ENCODE measurements at places on chromosomes 16 and 17.

- no peak for DNase-seq
Observed at GRCh38 chr16:58837950-58838349, 103.8 kb upstream of the GOT2 start.

DNA sequence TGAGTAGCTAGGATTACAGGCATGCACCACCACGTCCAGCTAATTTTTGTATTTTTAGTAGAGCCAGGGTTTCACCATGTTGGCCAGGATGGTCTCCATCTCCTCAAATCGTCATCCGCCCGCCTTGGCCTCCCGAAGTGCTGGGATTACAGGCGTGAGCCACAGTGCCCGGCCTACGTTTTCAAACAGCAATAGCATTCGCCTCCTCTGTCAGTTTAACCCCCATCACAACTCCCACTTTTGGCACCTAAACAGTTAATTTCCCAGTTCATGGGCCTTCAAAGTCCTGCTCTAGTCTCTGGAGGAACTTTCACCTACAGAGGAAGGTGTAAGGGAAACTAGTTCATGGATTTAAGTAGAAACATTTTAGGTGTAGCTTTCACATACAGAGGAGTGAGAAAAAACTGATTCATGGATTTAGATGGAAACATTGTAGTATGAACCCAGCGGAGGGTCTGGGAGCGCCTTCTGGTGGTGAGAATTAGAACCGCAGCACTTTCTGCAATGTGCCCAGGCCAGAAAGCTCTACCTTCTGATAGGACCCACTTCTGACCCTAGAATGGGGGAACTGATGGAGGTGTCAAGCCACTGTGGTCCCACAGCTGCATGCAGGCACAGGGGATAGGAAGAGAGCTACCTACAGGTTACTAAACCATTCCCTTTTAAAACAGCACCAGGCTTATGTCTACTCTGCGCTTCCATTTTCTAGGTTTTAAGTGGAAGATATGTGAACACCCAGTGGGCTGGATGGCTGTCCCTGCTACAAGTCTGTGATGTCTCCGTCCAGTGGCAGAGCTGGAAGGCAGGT is 12.0 kb upstream of the MEOX1 start:
- peak; percentile 69 for DNase-seq

DNA sequence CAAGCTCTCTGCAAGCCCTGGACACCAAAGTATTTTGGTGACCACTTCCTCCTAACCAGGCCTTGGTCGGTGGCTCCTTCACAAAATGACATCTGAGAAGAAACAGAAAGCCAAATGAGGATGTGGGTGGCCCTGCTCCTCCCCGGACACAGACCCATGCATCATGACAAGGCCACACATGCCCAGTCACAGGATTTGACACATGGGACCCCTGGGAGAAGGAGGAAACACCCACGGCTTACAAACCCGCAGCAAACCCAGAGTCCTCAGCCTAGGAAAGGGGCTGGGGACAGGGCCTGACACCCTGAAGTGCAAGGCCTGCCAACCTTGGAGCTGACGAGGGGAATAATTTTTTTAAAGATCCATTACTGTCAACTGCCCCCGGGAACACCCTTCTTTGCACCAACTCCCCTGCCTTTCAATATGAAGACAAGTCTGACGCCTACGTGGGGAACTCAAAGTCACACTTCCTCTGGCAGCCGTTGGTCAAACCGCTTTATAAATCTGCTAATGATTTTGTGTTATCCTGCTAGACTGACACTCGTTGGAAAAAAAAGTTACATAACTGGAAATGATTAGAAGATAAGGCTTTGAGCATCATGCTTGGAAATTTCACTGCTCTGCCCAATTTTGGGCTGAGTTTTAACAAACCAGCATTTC is 41.3 kb downstream of the GAS7 start:
- no peak for DNase-seq

GRCh38 chr17:59830846-59831486 is 61.8 kb downstream of the TUBD1 start:
- no peak for DNase-seq

- no peak for DNase-seq
Observed at GRCh38 chr16:8890549-8890921, 8.4 kb downstream of the LITAFD start.

- DNase-seq: no peak
Observed at GRCh38 chr16:51140112-51140511, 11.0 kb downstream of the SALL1 start.

DNA sequence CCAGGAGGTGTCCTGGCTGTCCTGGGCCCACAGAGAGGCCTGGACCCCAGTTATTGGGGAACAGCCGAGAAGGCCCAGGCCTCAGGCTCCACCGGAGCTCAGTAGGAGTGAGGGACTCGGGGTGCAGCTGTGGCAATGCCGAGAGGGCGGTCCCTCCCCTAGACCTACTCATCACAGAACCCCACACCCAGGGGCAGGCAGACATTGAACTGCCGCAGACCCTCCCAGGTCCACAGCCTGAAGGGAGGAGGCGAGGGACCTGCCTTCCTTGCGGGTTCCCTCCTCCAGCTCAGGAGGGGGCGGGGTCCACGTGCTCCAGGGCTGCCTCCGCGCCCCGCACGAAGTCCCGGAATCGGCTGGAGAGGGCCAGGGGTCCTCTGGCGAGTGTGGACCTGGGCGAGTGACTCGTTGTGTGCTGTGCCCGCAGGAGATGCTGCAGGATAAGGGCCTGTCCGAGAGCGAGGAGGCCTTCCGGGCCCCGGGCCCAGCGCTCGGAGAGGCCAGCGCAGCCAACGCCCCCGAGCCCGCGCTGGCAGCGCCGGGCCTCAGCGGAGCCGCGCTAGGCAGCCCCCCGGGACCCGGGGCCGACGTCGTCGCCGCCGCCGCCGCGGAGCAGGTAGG is 3.9 kb downstream of the TBX4 start:
- no peak for DNase-seq

- DNase-seq: no peak
Observed at GRCh38 chr16:55576384-55576783, 9.9 kb downstream of the CAPNS2 start.

DNA sequence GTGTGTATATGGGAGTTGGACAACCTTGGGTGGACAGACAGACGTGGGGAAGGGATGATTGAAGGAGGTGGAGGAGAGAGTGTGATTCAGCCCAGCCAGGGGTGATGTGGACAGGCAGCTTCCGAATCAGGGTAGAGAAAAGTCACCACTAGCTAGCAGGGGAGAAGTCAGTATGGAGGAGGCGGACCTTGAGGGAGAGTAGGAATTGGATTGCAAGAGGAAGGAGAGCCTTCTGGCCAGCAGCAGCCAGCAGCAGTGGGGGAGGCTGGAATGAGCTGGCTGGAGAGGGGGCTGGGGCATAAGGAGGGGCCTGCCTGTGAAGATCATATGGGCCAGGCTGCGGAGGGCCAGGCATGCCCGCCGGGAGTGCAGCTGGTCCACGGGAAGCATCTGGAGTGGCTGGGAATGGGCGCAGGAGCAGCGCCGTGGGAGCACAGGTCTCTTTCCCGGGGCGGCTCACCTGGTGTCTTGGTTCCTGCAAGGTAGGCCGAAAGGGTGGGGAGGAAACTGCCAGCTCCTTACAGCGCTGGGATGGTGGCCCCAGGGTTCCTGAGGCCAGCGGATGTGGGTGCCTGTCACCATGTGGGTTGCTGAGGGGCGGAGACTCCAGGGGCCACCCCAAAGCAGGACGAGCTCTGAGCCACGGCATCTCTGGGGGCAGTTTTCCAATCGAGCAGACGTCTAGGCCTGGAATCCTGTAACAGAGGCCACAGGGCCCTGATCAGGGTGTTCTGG is 235.3 kb downstream of the SEC14L1 start:
- peak; percentile 80 for DNase-seq

DNA sequence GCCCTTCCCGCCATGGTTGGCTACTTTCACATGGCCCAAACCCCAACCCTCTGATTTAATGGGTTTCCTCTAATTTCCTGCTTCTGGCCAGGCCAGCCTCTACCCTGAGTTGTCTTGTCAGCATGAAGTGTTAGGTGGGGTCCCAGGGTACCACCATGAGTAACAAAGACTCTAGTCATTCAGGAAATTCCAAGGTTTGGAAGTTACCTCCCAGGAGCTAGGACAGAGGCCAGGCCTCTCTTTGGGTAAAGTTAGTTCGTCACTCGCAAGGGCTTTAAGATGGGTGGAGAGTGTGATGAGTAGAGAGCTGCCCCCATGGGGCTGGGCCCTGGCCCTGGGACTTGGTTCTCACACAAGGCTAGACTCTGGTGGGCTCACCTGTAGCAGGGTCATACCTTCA is 54.6 kb downstream of the PLD6 start:
- DNase-seq: no peak

DNA sequence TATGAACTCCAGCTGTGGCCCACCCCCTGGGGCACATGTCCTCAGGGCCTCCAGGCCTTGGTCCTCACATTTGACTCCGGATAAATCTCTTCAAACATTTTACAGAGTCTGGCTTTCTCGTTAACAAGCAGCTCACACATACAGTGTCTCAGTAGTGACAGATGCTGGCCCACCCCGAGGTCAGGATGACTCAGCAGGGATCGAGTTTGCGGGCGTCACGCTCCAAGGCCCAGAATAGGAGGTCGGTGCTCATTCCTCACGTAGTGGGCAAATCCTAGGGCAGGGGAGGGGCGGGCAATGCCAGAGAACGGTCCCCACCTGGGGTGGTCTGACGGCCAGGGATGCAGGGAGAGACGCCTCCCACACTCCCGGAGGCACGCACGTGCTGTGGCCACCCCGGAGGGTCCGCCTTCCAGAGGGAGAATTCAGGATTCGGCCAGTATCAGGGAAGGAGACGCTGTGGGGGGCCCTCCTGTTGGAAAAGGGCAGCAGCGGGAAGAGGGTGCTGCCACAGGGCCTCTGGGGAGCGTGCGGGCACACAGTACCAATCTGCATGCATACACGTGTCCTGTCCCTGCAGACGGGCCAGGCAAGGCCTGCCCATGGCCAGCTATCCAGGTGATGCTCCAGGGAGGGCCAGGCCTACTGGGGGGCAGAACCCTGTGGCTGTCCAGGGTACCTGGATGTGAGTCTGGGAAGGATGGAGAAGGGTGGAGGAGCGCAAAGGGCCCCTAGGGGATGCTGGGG is 8.6 kb downstream of the SLC7A5 start:
- DNase-seq: no peak

DNA sequence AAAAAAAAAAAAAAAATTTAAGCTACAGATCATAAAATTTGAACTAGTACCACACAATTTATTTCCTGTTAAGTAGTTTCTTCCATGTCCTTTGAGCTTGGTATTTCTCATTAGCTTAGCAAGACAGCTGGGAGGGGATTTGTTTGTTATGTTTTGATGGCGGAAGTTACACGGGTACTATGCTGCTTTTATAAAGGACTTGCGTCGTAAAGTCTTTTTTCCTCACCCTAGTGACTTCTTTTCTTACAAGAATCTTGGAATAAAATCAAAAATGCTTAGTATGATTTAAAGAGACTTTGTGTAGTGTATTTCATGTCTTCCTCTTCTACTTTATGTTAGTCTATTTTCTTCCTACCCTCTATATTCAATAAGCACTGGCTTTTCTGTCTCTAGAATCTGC is 89.1 kb downstream of the NLK start:
- DNase-seq: no peak

GRCh38 chr17:71098071-71098470 is 928.7 kb downstream of the KCNJ2 start:
- no peak for DNase-seq
